Caco-2 (cell line): ENCODE measurements at places on chromosomes 4 and X.

- no peaks in the 10 kb centered on the region for H3K27me3 ChIP-seq
- no peak overlapping the region for H3K4me3 ChIP-seq
- no peak for DNase-seq
- no peaks in the 10 kb centered on the region for H3K4me1 ChIP-seq
- no peak overlapping the region for H3K27ac ChIP-seq
Observed at GRCh38 chr4:134276476-134276875, 74.9 kb upstream of the PABPC4L start.

DNA sequence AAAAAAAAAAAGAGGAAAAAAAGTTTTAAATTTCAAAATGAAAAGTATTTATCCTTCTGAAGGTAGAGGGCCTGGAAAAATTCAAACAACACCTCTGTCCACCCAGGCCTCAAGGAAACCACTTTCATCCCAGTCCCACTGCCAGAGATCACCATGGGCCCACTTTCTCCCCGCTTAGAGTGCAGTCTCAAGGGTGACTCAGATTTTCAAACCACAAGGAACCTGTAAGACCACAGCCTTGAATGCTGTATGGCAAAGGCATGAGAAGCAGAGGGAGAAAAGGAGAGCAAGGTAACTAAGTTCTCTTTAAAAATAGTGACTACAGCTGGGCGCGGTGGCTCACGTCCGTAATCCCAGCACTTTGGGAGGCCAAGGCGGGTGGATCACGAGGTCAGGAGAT is 87.9 kb upstream of the PACRGL start:
- no peaks in the 10 kb centered on the region for H3K27me3 ChIP-seq
- H3K27ac ChIP-seq = no peak overlapping the region
- no peak for DNase-seq
- no peaks in the 10 kb centered on the region for H3K36me3 ChIP-seq

- no peak overlapping the region for H3K27ac ChIP-seq
- no peaks in the 10 kb centered on the region for H3K27me3 ChIP-seq
- no peak overlapping the region for H3K4me3 ChIP-seq
- no peaks in the 10 kb centered on the region for H3K36me3 ChIP-seq
- no peaks in the 10 kb centered on the region for H3K4me1 ChIP-seq
Observed at GRCh38 chr4:122431351-122431750, 25.2 kb downstream of the IL2 start.

DNA sequence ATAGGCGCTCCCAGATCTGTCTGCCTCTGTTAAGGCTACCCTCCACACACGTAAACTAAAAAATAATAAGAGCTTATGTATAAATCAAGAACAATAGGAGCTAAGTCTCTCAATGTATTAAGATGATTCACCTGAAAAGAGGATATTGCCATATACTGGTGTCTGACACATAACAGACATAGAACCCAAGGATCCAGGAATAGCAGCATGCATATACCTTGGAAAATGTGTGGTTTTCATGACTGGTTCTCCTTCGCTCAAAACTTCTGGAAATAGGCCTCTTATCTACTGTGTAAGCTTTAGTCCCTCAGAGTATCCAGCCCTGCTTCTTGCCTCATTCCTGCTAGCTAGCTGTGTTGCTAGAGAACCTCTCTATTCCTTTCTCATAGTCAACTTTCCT is 203.7 kb upstream of the SLITRK2 start:
- no peak overlapping the region for H3K4me3 ChIP-seq
- no peaks in the 10 kb centered on the region for H3K4me1 ChIP-seq
- no peaks in the 10 kb centered on the region for H3K27me3 ChIP-seq
- no peak for DNase-seq
- no peaks in the 10 kb centered on the region for H3K36me3 ChIP-seq
